Daoy (cell line): ENCODE measurements at places on chromosomes 5 and 9.

- no peak for DNase-seq
Measured at GRCh38 chr5:105101577-105101976, 1539.0 kb upstream of the NUDT12 start.

GRCh38 chr5:158563760-158564390 lies 535.8 kb downstream of the EBF1 start:
- no peak for DNase-seq

GRCh38 chr5:13632676-13633075 lies 311.8 kb downstream of the DNAH5 start:
- DNase-seq, result no peak

- no peak for DNase-seq
Measured at GRCh38 chr5:122083535-122083934, 5.5 kb upstream of the LOX start.

DNA sequence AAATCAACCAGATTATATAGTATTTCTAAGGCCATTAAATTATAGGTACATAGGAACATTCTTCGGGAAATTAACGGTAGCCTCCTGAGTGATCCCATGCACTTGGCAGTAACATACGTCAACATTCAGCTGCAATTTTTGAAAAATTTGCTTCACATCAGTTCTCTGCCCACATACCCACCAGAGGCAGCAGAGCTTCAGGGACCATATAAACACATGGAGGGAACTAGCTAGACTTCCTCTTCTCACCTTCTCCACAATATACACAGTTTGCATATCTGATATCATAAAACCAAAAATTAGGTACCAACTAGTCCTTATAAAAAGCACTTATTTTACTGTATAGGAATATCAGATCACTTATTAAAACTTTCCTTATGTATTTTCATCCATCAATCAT lies 4.8 kb downstream of the PSIP1 start:
- no peak for DNase-seq

- no peak for DNase-seq
Measured at GRCh38 chr9:19378647-19379046, 1.4 kb downstream of the RPS6 start.
